Right lung (tissue), 10 donors: ENCODE measurements at places on chromosomes 12 and 14. TPM values are rescaled to one million over a fixed set of nuclear protein-coding genes. Genes with fewer than 3 reads are reported as not detected.

The KCTD10 gene
- polyA plus RNA-seq = 49.3 TPM

The SLC39A5 gene
- polyA plus RNA-seq = 2.6 TPM

The RFLNA gene
- 2.7 TPM for polyA plus RNA-seq

The PIWIL1 gene
- polyA plus RNA-seq = 0.10 TPM

The TMEM52B gene
- polyA plus RNA-seq = 0.11 TPM

The TAS2R9 gene
- not detected for polyA plus RNA-seq

The SLC17A8 gene
- polyA plus RNA-seq = 3.2 TPM

DNA sequence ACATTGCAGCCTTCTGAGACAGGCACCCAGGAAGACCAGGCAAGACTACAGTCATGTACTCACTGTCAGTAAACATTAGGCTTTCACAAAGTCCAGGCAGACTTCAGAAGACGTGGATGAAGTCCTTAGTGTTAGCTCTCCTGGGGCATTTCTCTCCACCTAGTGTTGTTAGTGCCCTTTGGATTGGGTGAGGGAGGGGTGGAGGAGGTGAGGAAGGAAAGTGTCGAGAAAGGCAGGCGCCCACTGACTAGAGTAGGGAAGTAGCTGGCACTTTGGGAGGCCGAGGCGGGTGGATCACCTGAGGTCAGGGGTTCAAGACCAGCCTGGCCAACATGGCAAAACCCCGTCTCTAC lies 20.2 kb downstream of the TMEM229B start:
- no peak for DNase-seq

DNA sequence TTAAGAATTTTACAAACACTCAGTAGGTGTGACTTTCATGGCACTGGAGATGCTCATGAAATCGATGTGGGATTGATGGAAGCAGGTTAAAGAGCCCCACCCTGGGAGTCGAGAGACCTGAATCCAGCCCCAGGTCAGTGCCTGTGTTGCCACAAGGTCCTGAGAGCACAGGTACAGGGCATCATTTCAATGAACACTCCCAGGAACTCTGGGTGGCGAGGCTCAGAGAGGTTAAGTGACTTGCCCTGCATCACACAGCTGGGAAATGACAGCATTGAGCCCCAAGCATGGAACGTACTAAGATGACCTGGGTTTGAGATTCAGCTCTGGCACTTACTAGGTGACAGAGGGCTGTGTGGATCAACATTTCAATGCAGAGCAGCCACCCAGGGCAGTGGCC lies 98.2 kb downstream of the CMKLR1 start:
- no peak for DNase-seq

DNA sequence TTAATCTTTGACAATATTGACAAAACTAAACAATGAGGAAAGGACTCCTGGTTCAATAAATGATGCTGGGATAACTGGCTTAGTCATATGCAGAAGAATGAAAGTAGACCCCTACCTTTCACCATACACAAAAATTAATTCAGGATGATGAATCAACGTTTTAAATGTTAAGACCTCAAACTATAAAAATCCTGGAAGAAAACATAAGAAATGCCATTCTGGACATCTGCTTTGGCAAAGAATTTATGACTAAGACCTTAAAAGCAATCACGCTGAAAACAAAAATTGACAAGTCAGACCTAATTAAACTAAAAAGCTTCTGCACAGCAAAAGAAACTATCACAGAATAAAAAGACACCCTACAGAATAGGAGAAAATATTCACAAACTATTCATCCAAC lies 97.4 kb downstream of the LMNTD1 start:
- DNase-seq = no peak

DNA sequence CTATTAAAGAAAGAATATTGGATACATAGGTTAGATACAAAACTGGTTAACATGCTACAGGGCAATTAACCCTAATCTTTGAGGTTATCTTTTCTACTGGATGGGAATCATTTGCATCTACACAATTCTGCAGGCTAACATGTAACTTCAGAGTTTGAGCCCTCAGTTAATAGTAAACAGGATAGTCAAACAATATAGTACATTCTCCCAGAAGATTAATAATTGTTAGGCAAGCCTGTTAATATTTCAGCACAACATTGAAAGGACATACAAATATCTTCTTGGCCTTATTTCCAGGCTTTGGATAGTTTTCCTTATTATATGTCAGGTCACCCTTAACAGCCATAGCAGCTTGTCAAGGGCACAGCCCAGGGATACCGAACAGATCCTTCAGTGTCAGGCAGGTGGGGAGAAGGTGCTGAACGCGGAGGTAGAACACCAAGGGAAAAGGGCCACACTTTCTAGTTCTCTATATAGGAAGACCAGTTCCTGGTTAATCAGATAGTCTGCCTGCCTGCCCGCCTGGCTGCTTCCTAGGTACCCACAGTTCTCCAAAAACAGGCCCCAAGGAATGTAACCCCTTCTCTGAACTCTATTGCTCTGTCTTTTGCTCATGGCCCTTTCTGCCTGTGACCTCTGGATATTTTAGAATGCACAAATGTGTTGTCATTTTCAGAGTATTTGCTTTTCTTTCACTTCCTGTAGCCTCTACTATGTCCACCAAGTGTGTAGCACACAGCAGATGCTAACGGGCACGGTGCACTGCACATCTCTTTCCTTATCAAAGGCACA lies 256.0 kb downstream of the PCNX1 start:
- DNase-seq = no peak

DNA sequence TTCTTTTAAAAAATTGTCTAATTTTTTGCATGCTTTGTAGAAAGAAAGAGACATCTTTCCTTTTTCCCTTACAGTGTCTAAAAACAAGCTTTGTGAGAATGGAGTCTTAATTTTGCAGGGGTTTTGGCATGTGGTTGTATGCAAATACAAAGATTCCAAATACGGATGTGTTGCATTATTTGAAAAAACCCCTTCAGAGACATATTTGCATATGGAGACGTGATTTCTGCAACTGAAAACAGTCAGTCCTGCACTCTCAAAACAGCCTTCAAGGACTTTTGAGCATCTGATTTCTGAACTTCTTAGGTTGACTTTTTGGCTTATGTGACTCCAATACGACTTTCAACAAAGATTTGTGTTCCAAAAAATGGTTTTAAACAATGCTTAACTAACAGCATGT lies 7.8 kb downstream of the IRAK3 start:
- DNase-seq = no peak

GRCh38 chr12:69698769-69699540 lies at the start of gene BEST3:
Gene BEST3, minus strand, starts transcription at chr12:69699303. Its CDS starts 1,505 bp downstream, at chr12:69697798.
- no peak for DNase-seq

DNA sequence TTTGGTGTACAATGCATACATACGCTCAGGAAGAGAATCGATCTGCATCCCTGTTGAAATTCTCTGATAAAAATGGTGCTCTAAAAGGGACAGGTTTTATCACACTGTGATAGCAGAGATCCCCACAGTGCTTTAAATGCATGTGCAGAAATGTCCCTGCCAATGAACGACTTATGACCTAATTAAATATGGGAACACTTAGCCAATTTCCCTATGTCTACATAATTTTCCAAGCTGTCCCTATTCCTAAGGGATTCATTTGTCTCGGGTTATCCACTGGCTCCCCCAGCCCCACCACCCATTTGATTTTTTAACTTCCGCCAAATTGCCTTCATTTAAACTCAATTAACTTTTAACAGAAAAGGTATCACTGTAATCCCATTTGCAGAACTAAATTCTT lies 284.6 kb downstream of the TMEM132D start:
- no peak for DNase-seq

DNA sequence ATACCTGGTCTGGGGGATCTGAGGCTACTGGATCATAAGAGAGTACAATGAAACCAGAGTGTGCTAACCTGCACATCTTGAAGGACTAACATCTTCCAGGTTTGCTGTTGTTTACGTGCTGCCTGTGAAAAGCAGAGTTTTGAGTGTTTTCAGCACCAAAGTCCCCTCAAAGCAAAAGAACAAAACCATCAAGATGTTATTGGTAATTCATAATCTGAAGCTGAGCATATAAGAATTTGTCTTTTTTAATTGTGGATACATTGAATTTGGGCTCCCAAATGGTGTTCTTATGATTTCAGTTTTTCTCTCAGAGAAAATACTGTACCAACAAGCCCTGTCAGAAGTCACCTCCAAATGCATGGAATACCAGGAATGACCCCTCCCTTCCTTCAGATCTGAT lies 110.2 kb downstream of the BTG1 start:
- no peak for DNase-seq

GRCh38 chr14:60925286-60925685 lies 55.6 kb downstream of the TRMT5 start:
- DNase-seq = no peak

- peak; percentile 40 for DNase-seq
These were observed 376.9 kb downstream of the GALC start for GRCh38 chr14:87615822-87616679.

GRCh38 chr12:108696111-108696995 lies 35.0 kb downstream of the CORO1C start:
- DNase-seq = peak; percentile 52

- DNase-seq = no peak
These were observed 13.9 kb upstream of the EGLN3 start for GRCh38 chr14:33964599-33965317.

DNA sequence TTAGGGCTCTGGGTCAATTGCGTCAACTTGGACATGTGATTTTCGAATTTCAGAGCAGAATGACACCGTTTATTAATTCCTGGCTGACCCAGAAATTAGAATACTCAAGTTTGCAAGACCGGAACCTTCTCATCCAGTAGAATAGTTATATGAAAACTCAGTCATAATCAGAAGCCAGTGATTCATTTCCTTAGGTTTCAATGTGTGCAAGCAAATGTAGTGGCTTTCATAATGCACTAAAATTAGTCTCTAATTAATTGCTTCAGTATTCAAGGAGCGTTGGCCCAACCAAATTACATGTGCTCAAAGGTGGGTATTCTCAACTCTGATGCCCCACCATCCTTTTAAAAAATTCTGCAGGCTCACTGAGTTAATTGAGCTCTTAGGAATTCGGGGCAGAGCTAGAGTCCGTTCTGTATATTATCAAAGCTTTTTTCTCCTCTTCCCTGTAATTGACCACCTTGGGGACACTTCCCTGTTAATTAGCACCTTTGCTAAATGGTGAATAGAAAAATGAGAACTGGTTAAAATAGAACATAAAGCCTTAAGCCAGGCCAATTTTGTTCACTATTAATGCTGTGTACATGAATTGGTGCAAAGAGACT lies 55.4 kb downstream of the DAO start:
- DNase-seq = no peak

DNA sequence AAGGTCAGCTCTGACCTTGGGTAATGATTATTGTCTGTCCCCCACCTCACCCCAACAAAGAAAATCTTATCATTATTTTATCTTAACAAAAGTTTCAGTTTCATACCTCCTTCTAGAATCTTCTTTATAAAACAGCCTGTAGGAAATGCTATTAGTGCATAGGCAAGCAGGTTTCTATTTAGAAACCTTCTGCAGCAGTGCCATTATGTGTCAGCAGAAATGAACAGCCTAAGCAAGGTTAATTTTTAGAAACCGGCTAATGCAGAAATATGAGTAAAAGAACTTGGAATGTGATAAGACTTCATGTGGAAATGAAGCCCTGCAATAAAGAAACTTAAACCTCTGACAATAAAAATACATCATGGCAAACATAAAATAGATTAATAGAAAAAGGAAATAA lies 814.4 kb downstream of the FSCB start:
- DNase-seq = no peak

DNA sequence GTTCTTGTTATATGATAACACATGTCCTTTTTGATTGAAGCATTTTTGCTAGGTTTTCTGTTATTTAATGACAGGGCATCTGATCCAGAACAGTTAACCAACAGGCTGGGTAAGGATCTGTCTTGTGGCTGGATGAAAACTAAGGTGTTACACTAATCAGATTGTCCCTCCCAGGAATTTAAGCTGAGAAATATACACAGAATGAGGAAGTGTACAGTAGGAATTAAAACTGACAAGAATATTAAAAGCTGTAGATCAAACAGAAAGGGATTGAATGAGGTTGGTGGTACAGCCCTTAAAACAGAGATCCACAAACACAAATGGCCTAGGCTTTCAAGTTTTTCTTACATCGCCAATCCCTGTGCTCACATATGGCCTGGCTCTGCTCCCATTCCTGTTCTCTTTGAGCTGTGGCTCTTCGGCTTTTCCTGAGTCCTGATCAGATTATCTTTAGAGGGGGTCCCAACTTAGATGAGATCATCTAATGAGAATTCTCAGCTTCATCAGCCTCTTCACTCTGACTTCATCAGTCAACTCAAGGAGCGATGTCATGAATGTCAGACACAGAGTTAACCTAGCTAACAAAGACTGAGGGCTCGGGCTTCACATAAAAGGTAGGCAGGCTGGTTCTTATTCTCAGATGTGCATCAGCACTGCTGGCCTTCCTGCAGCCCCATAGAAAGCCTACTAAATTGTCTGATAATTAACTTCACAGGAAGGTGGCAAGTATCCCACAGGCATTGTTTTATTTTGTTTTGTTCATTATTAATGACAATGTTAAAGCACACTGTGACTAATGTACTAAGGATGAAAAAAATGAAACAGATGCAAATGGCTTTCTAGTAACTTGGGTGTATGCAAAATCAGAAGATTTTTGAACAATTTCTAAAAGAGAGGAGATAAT lies 11.4 kb downstream of the PYGL start:
- no peak for DNase-seq

GRCh38 chr12:40989785-40990184 lies 198.3 kb upstream of the PDZRN4 start:
- DNase-seq = no peak

- no peak for DNase-seq
These were observed 42.1 kb downstream of the TMTC1 start for GRCh38 chr12:29741342-29742241.

GRCh38 chr14:47490353-47490752 lies 185.1 kb downstream of the MDGA2 start:
- no peak for DNase-seq

GRCh38 chr12:98674841-98675240 lies 29.8 kb downstream of the APAF1 start:
- no peak for DNase-seq

DNA sequence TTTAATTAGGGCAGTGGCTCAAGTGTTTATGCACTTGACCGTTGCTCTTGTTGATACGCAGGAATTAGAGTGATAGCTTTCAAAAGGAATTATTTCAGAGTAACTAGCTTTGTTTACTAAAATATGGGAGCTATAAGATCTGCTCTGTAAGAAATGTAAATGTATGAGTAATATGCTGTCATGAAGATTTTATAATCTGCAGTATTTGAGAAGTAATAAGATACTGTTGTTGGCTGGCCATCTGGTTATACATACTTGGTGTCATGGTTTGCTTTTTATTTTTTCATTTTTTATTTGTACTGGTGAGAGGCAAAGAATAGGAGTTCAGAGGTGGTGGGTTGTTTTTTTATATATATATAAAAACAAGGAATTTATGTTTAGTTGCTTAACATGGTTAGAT lies 58.5 kb downstream of the PLXNC1 start:
- no peak for DNase-seq

DNA sequence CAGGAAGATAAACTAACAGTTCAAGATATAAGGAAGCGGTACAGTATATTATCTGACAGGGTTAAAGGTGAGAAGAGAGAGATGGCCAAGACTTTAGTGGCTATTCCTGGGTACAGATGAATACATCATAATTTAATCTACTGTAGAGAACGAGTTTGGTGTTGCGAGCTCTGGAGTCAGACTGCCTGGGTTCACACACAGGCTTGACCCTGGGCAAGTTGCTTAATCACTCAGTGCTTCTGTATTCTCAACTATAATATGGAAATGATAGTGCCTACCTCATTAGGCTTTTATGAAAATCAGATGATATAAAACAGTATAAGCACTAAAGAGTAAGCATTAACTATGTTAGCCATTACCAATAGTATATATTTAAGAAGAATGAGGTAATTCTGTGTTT lies 3.5 kb downstream of the PPM1H start:
- DNase-seq = no peak

GRCh38 chr14:86858031-86858430 lies 1135.0 kb downstream of the GALC start:
- no peak for DNase-seq

- DNase-seq = no peak
These were observed 93.1 kb upstream of the EVL start for GRCh38 chr14:99971941-99972747.
